ENCODE measurements at places on chromosomes 4 and X.

DNA sequence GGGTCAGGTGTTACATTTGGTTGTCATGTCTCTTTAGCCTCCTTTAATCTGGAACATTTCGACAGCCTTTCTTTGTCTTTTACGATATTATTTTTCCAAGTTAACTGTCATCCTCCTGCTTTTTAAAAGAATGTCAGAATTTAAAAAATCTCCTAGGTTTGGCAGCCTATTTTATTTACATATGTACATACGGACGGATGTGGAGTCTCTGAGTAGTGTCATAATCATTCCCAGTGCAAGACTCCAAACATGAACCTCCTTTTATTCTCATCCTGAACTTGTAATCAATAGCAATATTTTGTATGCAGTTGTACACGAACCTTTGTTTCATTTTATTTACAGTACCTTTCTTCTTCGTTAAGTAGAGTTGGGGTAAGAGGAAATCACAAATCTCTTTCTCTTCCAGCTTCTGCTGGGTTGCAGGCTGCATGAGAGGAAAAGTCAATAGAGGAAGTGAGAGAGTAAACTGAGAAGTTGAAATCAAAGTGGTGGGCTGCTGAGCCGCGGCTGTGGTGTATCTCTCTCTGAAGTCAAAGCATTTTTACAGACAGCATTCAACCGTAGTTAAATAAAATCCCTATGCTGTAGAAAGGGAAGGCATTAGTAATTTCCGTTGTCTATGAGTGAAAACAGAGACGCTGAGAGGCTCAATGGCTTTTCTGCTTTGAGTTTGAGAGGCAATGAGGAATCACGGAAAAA, 53.9 kb upstream of the RPS6KA3 start:
- DNase-seq = peak; percentile 39

GRCh38 chr4:175459571-175459970, 352.5 kb downstream of the GPM6A start:
- no peak for DNase-seq

DNA sequence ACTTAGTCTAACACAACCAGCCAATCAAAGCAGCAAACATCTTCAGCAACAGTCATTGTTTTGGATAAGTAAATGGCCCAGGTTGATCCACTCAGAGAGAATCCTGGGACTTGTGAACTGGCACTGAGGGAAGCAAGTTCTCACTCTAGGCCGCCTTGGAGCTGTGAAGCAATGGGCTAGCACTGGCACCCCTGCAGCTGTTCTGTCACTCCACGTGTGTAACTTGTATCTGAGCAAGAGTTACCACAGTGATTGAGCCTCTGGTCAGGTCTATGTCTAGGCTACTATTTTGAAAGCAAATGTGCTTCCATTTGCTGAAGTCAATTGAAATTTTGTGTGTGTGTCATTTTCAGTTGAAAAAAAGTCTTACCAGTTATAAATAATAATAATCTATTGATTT, 57.2 kb upstream of the HS3ST1 start:
- no peak for DNase-seq

- no peak for DNase-seq
Observed at GRCh38 chr4:52956691-52957090, 94.6 kb downstream of the RASL11B start.

DNA sequence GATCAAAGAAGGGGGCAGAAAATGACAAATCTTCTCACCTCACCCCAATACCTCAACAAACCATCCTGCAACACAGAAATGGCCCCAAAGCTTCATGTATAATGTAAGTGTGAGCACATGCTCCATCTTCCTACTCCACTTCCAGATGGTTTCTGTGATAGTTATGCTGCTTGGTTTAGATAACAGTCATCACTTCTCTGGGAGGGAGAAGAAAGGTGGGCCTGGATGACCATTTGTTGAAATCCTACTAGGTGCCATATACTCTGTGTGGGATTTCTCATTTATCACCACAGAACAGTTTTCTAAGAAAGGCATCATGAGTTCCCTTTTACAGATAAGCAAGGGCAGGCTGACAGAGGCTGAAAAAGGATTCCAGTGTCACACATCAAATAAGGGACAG, 31.3 kb upstream of the NXF3 start:
- no peak for DNase-seq

GRCh38 chr4:130825284-130825683, 1729.3 kb downstream of the C4orf33 start:
- DNase-seq = no peak

- DNase-seq = no peak
Observed at GRCh38 chr4:85756938-85757337, 282.0 kb downstream of the ARHGAP24 start.

- DNase-seq = no peak
Observed at GRCh38 chrX:49257074-49257790, 7.3 kb downstream of the FOXP3 start.

GRCh38 chr4:47084795-47085194, 53.4 kb downstream of the GABRB1 start:
- DNase-seq = no peak

DNA sequence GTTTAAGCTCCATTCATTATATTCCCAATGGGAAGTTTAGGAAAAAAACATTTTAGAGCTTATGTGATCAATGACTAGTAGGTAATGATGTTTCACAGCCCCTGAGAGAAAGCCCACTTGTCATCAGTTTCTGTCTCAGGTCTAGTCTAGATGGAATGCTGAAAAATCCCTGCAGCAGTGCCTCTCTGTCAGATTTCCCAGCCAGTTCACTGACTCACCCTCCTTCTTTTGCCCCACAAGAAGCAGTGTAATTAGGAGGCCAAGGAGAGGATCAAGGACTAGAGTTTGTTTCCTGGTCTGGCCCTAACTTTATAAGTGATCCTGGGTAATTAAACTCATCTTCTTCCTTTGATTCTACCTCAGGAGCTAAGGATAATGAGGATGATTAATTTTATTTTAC, 118.7 kb upstream of the ANXA3 start:
- no peak for DNase-seq

DNA sequence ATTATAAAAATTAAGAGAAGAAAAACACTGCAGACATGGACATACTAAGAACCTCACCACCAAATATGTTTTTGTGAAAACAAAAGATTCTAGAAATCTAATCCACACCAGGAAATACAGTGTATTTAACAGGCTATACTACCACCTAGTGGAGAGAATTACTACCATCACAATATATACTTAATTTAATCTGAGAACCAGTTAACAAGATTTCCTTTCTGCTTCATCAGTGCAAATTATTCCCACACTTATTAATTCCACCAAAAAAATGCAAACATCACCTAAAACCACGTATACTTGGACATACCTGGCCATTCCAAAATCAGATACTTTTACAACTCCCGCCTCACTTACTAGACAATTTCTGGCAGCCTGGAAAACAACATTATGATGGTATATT, 7.0 kb upstream of the TXK start:
- DNase-seq = no peak

DNA sequence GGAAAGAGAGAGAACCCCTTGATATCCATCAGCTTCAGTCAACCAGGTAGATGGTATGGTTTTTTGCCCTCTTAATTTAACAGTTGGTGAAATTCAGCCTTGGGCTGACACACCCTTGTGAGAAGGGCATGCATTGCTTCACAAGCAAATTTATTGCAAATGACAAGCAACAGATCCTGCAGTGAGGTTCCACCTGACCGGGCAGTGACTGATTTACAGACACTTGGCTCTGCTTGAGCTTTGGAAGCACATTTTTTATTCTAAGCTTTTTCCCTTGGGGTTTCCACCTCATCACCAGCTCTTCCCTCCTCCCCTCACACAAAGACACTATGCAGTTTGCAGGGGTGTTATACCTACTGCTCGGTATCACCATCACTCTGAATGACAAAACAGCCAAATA, 28.3 kb upstream of the SERTM2 start:
- DNase-seq = no peak

DNA sequence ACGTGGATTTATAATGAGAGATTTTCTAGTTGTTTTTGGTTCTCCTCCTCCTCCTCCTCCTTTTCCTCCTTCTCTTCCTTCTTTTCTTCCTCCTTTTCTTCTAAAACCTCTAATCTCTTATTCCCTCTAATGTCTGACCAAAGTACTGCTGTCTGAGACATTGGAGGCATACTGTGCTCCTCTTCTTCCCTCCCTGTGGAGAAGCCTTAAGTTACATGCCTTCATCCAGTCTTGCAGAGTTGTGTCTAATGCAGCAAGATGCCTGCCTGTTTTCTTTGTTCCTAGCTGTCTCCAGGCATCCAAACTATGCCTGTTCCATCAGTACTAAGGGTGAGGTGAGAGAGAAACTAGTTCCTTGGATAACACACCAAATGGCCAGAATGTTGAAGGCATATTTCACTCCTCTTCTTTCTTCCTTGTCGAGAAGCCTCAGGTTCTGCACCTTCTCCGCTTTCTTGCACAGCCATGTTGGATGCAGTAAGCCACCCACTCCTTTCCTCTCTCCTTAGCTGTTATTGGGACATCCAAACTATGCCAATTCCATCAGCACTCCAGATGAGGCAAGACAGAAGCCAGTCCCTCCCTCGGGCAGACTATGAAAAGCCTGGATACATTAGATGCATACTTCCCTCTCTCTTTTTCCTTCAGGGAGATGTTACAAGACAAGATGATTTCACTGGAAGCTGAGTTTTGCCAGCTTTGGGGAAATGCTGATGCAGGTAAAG, 285.7 kb upstream of the TRAM1L1 start:
- DNase-seq = no peak

DNA sequence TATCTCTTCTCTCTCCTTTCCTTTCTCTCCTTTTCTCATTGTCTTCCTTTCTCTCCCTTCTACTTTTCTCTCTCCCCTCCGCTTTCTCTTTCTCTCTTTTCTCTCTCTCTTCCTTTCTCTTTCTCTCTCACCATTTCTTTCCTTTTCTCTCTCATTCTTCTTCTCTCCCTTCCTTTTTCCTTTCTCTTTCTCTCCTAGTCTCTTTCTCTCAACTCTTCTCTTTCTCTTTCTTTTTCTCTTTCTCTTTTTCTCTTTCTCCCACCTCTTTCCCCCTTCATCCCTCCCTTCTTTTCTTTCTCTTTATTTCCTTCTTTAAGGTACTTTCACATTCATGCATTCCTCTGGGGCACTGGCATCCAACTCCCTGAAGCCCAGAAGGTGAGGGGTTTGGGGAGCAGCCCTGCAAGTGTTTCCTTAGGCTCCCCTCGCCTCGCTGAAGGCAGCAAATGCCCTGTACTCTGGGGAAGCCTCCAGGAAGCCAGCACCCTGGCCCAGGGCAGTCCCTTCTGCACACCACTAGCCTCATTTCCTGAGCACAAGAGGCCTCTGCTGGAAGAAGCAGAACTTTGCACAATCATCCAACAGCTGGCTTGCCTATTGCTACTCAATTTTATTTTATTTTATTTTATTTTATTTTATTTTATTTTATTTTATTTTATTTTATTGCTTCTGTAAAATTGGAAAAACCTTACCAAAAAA, 124.2 kb downstream of the NFKB1 start:
- DNase-seq = peak; percentile 68

DNA sequence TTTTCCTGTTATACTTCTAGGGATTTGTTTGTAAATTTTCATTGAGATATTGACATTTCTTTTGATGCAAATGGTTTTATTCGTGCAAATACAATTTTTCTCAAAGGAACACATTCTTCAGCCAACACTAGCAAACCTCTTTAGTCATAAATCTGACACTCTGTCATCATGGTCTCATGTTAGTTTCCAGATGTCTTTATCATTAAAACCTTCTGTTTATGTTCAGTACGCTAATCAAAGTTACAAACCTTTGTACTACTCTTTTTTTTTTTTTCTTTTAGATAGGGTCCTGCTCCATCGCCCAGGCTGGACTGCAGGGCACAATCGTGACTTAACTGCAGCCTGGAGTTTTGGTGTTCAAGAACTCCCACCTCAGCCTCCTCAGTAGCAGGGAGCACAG, 7.1 kb downstream of the SLC25A31 start:
- DNase-seq = no peak

- no peak for DNase-seq
Observed at GRCh38 chr4:108622022-108622421, 1.6 kb downstream of the RPL34 start.

DNA sequence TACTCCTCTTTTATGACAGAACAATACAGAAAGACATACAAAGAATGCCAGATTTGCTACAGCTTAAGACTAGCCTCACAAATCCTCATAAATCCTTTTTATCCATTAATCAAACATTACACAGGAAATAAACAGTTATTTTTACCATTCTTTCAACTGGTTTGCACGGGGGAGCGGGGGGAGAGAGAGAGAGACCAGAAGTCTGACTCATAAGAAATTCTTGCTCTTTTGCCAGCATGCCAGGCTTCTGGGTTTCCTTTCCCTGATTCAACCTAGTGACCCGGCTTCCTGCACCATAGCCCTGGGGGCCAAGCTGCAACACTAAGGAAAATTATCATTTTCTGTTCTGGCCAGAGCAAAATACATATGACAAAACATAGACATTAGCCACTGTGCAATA, 6.8 kb upstream of the RRAGB start:
- DNase-seq = no peak

DNA sequence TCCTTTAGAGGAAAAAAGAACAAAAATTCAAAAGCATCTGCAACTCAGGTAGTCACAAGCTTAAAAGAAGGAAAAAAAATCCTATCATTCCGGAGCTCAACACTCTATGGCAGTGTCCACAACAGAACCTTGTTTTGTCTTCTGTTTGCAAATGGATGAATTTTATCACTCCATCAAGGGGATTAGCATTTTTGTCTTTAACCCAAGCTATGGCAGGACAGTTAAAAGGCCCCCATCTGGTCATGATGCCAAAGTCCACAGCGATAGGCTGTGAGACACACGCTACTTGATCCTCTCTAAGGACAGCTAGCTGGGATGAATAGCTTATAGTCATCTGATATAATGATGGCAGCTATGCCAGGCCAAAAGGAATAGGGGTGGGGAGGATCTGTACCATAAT, 16.6 kb downstream of the AMER1 start:
- no peak for DNase-seq

- no peak for DNase-seq
Observed at GRCh38 chr4:15753081-15753480, 25.0 kb upstream of the CD38 start.

DNA sequence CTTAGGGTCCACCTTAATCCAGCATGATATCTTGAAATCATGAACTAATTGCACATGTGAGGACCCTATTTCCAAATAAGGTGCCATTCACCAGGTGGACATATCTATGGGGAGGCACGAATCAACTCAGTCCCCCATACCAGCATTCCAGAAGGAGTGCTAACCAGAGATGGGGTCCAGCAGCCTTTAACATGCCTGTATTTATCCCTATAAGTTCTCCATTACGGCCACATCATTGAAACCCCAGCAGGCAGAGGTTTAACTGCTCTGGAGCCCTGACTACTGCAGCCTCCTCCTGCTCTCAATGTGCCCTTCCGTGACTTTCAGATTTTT, 3.2 kb upstream of the ASMTL start:
- no peak for DNase-seq

GRCh38 chr4:153257991-153258390, 53.7 kb downstream of the TRIM2 start:
- no peak for DNase-seq

- DNase-seq = no peak
Observed at GRCh38 chrX:79330022-79330421, 37.1 kb downstream of the ITM2A start.

- no peak for DNase-seq
Observed at GRCh38 chrX:68992821-68993397, 164.1 kb downstream of the EFNB1 start.

- DNase-seq = no peak
Observed at GRCh38 chr4:139973015-139973414, 181.0 kb downstream of the MAML3 start.

- DNase-seq = no peak
Observed at GRCh38 chrX:23855569-23855968, 52.2 kb downstream of the APOO start.
